BE2C (cell line): ENCODE measurements at places on chromosomes 12 and 14.

GRCh38 chr12:85866986-85867776 lies 6.9 kb upstream of the NTS start:
- DNase-seq: no peak

GRCh38 chr12:27673101-27673718 lies 23.0 kb upstream of the REP15 start:
- DNase-seq: no peak

- no peak for DNase-seq
Measured at GRCh38 chr12:91630596-91631293, 448.1 kb upstream of the DCN start.

GRCh38 chr12:112170376-112170775 lies 45.0 kb downstream of the TRAFD1 start:
- peak; percentile 51 for DNase-seq

DNA sequence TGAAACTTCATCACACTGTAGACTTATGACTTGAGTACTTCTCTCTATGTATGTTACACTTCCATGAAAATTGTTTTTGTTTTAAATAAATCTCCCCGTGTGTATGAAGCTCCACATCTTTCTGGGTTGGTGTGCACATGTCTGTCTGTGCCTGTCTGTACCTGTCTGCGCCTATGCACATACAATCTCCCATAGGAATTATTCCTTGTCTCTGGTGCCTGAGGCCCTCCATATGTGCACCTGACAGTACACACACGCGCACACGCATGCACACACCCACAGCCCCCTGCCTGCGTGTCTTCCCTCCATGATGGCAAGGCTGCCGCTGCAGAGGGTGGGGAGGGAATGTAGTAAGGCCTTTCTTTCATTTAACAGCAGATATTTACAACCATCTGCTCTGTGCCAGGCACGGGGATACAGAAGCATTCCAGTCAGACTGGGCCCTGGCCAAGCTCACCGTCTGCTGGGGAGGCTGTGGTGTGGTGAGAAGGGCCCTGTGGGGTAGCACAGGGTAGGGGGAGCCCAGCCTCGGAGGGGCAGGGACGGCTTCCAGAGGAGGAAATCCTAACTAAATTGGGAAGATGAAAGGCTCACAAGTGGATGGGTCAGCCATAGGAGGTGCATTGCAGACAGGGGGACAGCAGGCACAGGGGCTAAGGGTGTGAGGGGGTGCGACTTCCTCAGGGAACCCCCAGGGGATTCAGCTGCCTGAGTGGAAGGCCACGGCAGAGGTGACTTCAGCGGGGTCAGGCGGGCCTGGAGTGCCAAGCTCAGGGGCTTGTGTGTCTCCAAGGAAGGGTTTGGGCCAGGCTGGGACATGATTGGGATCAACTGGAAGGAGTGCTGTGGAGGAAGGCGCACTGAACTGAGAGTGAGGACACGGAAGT lies 26.1 kb downstream of the KRT8 start:
- no peak for DNase-seq

DNA sequence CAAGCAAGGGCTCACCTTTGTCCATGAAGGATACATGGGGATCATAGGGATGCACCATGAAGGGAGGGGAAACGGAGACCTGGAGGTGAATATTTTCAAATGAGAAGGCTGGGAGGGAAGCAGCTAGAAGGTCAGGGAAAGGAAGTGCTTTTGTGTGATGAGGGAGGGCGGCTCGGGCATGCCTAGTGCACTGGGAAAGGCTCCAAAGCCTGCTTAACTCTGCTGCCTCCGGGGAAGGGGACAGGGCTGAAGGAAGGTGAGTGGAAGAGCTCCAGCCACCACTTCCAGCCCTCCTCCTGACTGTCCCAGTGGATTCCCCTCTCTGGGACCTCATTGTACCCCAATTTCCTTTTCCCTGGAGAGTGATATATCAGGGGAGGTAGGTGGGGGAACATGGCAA lies 149.4 kb upstream of the PRMT8 start:
- DNase-seq: no peak

GRCh38 chr14:92677087-92677668 lies 71.2 kb downstream of the LGMN start:
- no peak for DNase-seq

- no peak for DNase-seq
Measured at GRCh38 chr14:92565040-92565717, 51.6 kb downstream of the RIN3 start.

- peak; percentile 19 for DNase-seq
Measured at GRCh38 chr12:98373025-98373554, 142.3 kb upstream of the TMPO start.

- no peak for DNase-seq
Measured at GRCh38 chr14:96195441-96196081, 9.1 kb upstream of the BDKRB2 start.

DNA sequence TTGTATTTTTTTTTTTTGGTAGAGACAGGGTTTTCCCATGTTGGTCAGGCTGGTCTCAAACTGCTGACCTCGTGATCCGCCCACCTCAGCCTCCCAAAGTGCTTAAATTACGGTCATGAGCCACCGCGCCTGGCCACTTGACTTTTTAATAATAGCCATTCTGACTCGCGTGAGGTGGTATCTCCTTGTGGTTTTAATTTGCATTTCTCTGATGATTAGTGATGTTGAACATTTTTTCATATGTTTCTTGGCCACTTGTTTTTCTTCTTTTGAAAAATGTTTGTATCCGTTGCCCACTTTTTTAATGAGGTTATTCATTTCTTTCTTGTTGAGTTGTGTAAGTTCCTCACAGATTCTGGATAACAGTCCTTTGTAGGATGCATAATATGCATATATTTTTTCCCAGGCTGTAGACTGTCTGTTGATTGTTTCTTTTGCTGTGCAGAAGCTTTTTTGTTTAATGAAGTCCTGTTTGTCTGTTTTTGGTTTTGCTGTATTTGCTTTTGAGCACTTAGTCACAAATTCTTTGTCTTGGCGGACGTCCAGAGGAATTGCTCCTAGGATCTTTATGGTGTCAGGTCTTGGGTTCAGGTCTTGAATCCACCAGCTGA lies 10.3 kb upstream of the PGAM5 start:
- DNase-seq: no peak

DNA sequence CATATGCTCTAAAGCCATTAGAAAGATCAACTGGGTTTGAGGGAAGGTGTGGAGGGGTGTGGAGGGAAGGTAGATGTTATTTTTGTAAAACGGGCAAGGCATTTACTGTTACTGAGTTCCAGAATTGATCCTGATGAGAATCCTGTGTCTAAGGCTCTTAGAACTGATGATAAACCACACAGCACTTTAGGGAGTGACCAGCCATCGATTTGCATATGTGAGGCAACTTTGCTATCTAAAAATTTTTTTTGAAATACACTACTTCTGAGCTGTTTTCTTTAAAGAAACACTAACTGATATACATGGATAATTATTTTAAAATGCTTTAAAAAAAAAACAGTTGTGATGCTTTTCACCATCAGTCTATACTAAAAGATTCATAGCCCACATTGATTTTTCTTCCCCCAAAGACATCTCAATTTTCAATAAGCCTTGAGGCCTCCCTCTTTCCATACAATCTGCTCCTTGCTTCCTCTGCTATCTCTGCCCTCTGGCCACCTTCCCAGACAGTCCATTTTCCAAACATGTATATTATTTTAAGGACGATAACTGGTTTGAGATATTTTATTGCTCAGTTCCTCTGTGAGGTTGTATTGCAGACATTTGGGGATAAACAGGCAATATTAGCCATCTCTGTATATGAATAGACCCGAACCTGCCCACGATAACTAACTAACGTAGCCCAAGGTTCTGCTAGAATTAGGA lies 265.9 kb downstream of the EFCAB11 start:
- no peak for DNase-seq

DNA sequence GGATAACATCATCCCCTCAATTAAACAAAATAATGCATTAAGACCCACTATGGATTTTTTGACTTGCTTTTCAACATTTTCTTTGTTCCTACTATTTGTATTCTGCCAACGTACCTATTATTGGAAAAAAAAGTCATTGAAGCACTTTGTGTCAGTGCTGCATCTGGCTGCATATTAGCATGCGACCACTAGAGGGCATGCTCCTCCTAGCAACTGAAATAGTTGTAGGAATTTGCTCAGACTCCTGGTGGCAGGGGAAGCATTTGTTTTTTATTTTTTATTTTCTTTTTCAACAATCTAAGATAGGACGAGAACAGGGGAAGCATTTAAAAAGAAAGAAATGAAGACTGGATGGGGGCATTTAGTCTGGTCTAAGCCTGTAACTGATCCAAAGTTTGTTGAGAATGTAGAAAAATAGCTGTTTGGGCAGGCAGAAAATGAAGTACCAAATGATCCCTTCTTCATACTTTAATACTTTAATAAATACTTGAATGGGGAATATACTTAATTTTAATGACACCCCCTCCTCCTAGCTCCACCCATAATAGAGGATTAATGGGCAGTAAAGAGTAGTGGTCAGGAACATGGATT lies 14.5 kb upstream of the CLEC4A start:
- peak; percentile 78 for DNase-seq

GRCh38 chr14:34931206-34931605 lies 51.6 kb upstream of the SRP54 start:
- no peak for DNase-seq

GRCh38 chr14:59704054-59704645 lies 127.5 kb upstream of the CCDC175 start:
- no peak for DNase-seq

DNA sequence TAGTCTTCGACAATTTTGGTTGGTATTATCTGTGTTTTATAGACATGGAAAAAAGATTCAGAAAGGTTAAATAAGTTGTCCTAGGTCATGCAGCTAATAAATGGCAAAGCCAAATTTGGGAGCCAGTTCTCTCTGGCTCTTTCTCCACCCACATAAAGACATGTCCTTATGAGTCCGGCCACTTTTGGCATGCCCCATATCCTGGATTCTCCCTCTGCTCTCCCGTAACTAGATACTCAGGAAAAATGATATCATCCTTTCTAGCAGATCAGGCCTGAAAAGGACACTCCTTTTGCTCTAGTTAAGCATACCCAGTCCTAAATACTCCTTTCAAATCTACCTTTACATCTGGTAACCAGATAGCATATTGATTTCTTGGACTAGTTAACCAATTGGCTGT lies 64.4 kb downstream of the TTLL5 start:
- no peak for DNase-seq

DNA sequence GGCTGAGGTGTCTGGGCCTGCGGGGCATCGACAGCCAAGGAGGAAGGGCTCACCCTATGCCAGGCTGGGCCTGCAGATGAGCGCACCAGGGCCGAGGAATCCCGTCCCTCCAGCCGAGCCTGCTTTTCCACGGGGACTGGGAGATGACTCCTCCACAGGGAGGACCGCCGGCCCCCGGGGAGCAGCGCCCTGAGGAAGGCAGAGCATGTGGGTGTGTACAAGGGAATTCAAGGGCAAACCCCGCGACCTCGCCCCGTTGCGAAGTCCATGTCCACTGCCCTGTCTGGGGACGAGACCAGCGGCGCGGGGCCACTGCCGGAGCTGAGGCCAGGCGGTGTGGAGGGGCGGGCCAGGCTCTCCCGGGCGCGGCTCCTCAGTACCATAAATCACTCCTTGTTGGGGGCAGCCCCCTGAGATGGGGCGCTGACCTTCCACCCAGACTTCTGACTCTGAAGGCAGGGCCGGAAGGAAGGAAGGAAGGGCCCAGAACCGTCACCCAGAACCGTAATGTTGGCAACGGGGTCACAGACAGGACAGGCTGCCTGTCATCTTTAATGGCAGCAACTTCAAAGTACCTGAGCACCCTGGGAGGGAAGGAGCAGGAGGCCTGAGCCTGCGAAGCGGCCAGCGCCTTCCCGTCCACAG lies 52.5 kb downstream of the RNF34 start:
- no peak for DNase-seq

DNA sequence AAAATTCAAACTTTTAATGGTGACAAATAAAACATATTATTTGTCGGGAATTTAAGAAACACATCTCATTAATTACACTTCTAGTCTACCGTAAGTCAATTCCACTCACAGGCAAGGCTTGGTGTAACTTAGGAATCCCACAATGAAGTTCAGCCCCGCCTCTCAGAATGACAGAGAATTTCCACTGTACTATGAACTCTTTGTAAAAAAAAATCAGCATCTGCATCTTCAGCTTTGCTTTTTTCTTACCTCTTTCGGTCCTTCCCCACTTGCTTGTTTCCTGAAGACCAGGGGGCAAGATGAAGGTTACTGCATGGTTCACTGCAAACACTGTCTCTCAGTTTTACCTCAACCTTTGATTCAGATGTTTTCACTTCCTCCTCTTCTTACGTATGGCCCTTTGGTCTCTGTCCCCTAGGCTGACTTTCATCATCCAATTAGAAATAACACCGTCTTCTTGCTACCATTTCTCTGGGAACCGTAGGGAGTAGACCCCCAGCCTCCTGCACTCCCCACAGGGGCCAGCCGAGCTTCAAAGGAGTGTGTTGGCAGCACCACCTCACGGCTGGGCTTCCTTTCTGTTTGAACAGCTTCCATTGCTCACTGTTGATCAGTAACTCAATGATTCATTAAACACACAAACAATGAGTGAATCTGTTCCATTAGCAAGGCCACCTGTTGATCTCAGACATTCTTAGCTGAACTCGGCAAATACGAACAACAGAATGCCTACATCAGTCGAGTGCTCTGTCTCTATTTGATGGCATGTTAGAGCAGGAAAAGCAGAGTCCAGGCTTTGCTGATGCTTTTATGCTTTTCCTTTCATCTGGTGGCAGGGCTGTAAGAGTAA lies 343.0 kb downstream of the BMP4 start:
- no peak for DNase-seq

DNA sequence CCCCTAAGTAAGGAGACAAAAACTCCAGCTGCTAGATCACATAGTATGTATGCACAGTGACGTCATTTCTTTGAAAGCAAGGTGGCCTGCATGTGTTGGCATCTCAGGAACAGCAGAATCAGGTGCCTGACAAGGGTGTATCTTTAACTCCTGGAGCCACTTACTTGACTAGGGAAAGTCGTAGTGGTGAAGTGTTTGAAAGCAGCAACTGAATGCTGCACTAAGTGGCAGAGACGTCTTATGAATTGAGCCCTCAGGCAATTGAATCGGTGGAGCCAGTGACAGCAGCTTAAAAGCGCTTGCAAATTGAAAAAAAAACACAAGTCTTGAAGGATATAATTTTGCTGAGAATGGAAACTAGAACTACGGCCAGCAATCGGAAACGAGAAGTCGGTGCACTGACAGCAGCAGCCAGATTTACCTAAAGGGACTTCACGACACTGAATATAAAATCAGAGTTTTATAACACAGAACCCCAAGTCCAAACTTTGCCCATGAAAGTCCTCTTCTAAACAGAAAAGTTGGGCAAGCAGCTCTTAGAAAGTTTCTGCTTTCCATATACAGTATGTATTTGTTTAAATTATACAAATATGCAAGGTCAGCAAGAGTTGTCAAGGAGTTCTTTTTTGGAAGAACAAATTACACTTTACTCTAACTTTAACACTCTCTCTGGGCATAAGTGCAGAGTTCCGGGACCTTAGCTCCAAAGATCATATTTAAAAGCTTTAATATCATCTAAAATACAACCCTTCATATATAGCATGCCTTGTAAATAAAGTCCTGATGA lies 1.1 kb downstream of the IGF1 start:
- no peak for DNase-seq

- no peak for DNase-seq
Measured at GRCh38 chr12:49413796-49414195, 46.5 kb downstream of the SPATS2 start.
